Tibial nerve (tissue), 4 donors: ENCODE measurements at places on chromosomes 7 and 10. TPM values are rescaled to one million over a fixed set of nuclear protein-coding genes. Genes with fewer than 3 reads are reported as not detected.

DNA sequence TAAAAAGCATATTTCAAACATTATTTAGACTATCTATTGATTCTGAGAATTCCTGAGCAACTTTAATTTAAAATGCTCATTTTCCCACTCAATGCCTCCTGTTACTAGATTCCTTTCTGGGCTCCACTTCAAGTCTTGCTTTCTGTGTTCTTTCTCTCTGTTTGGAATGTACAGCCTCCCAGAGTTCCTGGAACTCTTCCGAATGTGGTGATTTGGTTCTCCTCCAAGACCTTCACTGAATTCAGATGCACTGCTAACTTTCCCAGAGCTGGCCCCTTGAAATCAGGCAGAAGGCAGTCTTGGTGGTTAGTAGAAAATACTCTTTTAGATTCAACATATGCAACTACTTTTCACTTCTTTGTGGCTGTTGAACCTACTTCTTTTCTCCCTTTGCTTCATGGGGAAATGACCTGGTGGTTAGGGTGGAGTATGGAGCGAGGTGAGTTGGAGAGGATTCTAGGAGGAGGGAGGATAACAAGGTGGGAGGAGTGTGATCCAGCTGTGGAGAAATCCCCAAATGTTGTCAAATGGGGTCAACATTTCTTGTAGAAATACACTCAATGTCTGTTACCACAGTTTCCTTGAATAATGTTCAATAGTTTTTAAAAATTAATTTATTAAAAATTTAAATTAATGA, 27.9 kb upstream of the CCDC7 start:
- H3K36me3 ChIP-seq: no peaks in the 10 kb centered on the region
- H3K27ac ChIP-seq: peak overlapping the region; percentile 36

GRCh38 chr10:126207313-126207771, 180.9 kb downstream of the ADAM12 start:
- no peak for DNase-seq
- H3K36me3 ChIP-seq: no peaks in the 10 kb centered on the region
- H3K27ac ChIP-seq: no peak overlapping the region
- no peak overlapping the region for H3K4me3 ChIP-seq
- H3K4me1 ChIP-seq: no peaks in the 10 kb centered on the region

DNA sequence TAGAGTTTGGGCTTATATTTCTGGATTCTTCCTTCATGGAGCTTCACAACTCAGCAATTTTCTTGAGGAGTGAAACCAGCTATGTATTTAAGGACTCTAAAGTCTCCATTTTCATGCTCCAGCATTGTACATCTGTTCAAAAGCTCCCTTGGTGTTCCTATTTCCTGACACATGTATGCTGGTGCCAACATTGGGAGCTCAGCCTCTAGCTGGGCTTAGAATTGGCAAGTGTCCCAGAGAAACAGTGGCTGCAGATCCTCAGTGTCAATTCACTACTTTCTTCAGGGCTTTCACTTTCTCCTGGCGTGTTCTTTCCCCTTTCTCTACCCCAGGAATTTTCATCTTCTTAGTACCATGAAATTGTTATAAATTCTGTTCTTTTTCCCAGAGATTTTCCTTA, 103.1 kb downstream of the ZNF467 start:
- H3K4me3 ChIP-seq: no peak overlapping the region
- DNase-seq: no peak
- H3K27me3 ChIP-seq: no peaks in the 10 kb centered on the region
- H3K4me1 ChIP-seq: peaks cover 9% of the 10 kb centered on the region
- H3K36me3 ChIP-seq: no peaks in the 10 kb centered on the region

- H3K36me3 ChIP-seq: no peaks in the 10 kb centered on the region
- H3K4me3 ChIP-seq: no peak overlapping the region
- peak; percentile 43 for DNase-seq
- no peaks in the 10 kb centered on the region for H3K4me1 ChIP-seq
These were observed 52.9 kb upstream of the PIK3CG start for GRCh38 chr7:106812027-106812643.

- no peak for DNase-seq
- H3K4me1 ChIP-seq: no peaks in the 10 kb centered on the region
- H3K36me3 ChIP-seq: no peaks in the 10 kb centered on the region
- H3K4me3 ChIP-seq: no peak overlapping the region
- H3K27me3 ChIP-seq: no peaks in the 10 kb centered on the region
- no peak overlapping the region for H3K27ac ChIP-seq
These were observed 6.0 kb upstream of the ITPRIP start for GRCh38 chr10:104344219-104344618.

DNA sequence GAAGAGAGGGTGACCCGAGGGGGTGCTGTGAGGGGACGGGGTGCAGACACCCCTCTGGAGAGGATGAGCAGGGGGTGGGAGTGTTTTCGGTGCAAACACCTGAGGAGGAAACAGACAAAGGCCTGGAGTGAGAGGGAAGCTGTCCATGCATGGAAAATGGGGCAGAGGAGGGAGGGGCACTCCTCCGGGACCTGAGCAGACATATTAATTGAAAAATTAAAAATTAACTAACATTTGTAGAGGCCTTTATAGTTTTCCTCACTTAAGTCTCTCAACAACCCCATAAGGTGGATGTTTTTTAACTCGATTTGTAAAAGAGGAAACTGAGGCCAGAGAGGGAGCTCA, 1.2 kb downstream of the VPS37D start:
- no peaks in the 10 kb centered on the region for H3K27me3 ChIP-seq
- DNase-seq: no peak
- H3K4me3 ChIP-seq: peak overlapping the region; percentile 74

- no peaks in the 10 kb centered on the region for H3K27me3 ChIP-seq
- H3K27ac ChIP-seq: no peak overlapping the region
- H3K36me3 ChIP-seq: no peaks in the 10 kb centered on the region
These were observed 4.4 kb upstream of the SLF2 start for GRCh38 chr10:100908378-100908777.

DNA sequence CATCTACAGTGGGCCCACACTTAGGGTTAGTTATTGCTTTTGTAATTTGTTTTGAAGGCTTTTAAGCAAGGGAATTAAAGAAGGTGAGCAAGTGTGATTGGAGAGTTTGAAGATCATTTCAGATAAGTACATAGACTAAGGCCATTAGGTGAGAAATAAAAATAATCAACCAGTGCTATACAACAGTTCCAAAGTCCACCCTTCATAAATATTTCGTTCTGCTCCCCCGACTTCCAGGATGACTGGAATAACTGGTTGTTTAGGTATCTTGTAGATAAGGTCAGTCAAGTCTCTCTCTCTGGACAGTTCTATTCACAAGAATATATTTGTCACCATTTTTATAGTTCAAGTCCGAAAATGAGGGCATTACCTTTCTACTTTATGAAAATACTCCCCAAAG, 98.0 kb upstream of the MBL2 start:
- H3K27me3 ChIP-seq: no peaks in the 10 kb centered on the region
- H3K27ac ChIP-seq: no peak overlapping the region
- H3K36me3 ChIP-seq: no peaks in the 10 kb centered on the region
- no peaks in the 10 kb centered on the region for H3K4me1 ChIP-seq
- H3K4me3 ChIP-seq: no peak overlapping the region

GRCh38 chr10:126844406-126844805, 60.8 kb upstream of the DOCK1 start:
- H3K36me3 ChIP-seq: no peaks in the 10 kb centered on the region
- H3K27me3 ChIP-seq: no peaks in the 10 kb centered on the region
- no peak overlapping the region for H3K4me3 ChIP-seq
- H3K4me1 ChIP-seq: no peaks in the 10 kb centered on the region
- no peak for DNase-seq

DNA sequence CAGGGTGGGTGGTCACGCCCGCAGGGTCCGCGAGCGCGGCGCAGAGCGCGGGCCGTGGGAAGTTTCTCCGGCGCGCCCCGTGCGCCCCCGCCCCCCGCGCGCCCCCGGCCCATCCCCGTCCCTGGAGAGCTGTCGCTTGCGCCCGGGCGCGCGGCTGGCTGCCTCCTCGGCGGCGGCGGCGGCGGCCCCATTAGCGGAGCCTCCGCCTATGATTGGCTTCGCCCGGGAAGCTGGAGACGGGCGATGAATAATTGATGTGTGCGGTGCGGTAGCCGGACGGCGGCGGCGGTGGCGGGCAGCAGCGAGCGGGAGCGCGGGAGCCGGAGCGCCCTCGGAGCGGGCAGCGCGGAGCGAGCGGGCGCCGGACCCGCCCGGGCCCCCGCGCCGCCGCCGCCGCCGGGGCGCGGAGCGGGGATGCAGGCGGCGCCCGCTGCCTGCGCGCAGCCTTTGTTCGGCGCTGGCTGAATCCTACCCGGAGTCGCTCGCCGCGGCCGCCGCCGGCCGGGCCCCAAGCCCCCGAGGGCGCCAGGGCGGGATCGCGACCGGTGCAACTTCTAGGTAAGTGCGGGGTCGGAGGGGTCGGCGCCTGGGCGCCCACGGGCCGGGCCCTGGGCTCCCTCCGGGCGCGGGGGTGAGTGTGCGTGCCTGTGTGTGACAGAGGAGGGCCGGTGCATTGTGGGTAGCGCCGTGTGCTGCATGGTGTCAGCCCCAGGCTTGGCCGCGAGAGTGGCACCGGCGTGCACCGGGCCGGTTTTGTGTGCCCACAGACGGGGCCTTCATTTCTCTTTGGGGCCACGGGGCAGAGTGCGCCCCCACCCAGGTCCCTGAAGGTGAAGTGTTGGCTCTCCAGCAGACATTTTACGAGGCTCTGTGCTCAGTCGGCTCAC, 103.8 kb upstream of the PPIF start:
- no peaks in the 10 kb centered on the region for H3K36me3 ChIP-seq
- DNase-seq: no peak
- no peaks in the 10 kb centered on the region for H3K27me3 ChIP-seq

DNA sequence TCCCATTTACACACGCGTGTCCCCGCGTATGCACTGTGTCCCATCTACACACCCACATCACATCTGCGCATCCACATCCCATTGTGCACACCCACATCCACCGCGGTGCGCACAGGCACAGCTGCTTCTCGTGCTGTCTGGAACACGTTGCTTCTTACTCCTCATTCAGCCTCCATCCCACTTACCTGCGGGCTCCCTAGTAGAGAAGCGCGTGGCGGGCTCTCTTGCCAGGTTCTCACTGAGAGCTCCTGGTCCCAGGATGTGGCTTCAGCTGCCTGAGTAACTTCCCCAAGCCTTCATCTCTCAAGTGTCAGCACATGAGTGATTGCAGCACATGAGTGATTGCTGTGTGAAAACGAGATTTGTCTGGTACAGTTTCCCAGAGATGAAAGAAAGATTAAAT, 117.8 kb downstream of the TRRAP start:
- H3K27me3 ChIP-seq: no peaks in the 10 kb centered on the region
- no peak overlapping the region for H3K4me3 ChIP-seq
- no peak overlapping the region for H3K27ac ChIP-seq

DNA sequence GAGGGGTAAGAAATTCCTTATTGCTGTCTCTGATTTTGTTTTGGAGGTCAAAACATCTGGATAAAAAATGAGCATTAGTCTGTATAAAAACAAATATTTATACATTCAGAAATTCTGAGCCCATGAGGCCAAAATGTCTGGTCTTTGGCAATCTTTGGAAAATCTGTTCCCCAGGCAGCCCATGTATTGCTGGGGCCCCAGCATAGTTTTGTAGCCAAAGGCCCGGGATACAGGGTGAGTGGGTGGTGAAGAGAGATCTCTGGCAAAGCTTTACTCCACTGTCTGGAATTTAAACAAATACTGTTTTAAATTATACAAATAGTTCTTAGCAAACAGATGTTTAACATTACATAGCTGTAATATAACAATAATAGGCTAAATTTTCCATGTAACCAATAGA, 134.7 kb upstream of the GALNT17 start:
- no peak overlapping the region for H3K27ac ChIP-seq
- H3K27me3 ChIP-seq: no peaks in the 10 kb centered on the region
- no peaks in the 10 kb centered on the region for H3K4me1 ChIP-seq

The HOXA5 gene
- 18.3 TPM for total RNA-seq

The PAPOLB gene
- 2.4 TPM for total RNA-seq

The AP1S1 gene
- total RNA-seq: 14.5 TPM

The SPDYE2B gene
- total RNA-seq: not detected

The FGL2 gene
- total RNA-seq: 214 TPM
